ENCODE measurements at places on chromosomes 2 and 18. TPM values are rescaled to one million over a fixed set of nuclear protein-coding genes. Genes with fewer than 3 reads are reported as not detected.

DNA sequence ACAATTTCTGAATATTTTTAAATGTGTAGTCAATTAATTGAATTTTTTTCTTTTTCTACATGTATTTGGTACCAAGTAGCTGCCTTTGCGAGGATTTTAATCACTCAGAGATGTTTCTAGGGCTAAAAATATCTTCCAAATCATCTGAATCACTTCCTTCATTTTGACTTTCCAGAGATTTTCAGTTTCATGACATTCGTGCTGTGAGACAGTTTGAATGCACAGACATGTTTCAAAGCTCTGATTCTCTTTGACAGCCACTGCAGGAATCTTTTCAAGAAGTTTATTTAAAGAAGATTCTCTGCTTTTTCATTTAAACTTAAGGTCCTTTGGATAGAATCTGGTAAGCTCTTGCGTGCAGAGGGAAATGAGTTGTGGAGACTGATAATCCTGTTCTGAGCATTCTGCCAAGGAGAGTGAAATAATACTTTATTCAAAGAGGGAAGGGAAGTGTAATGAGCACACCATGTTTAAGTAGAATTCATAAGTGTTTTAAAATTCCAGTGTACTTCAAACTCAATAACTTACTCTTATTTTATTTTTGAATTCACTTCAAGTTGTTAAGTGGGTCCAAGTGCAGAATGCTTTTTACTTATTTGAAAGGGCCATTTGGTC, 9.7 kb downstream of the CYBRD1 start:
- no peak for DNase-seq

GRCh38 chr2:182666674-182667314, 49.3 kb upstream of the DNAJC10 start:
- DNase-seq, result no peak

GRCh38 chr2:166521155-166521554, 27.1 kb upstream of the SCN7A start:
- DNase-seq, result no peak

DNA sequence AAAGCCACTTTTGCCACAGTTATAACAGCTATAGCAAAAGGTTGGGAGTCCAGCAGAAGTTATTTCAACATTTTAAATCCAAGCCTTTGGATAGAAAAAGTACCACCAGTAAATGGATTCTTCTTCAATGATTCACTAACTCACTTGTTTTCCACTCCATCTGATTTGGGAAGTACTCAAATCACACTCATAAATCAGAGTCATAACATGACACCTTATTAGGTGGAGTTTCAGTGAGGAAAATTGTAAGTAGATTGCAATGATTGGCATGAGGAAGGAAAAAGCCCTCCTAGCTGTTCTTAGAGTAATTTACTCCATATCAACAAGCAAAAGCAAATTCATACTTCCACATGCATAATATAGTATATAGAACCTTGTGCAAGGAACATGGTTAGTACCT, 132.9 kb downstream of the NR4A2 start:
- DNase-seq, result no peak

- no peak for DNase-seq
Observed at GRCh38 chr18:25132786-25133496, 219.0 kb downstream of the ZNF521 start.

- DNase-seq, result no peak
Observed at GRCh38 chr2:68907232-68907919, 36.2 kb upstream of the BMP10 start.

GRCh38 chr18:59387687-59388565, 28.9 kb upstream of the LMAN1 start:
- DNase-seq, result no peak

- DNase-seq, result no peak
Observed at GRCh38 chr2:71892423-71892730, 255.3 kb downstream of the CYP26B1 start.

Gene CYS1
- total RNA-seq, result 3.6 TPM

Gene UGT1A3
- not detected for total RNA-seq

Gene MYOM1
- 608 TPM for total RNA-seq

Gene TSHZ1
- 24.0 TPM for total RNA-seq

Gene UCN
- 0.59 TPM for total RNA-seq

Gene CNGA3
- total RNA-seq, result not detected

Gene SPHKAP
- 113 TPM for total RNA-seq
